Ammon's horn (tissue), 1 donor: ENCODE measurements at places on chromosomes 5 and 9.

- no peak for DNase-seq
Observed at GRCh38 chr9:23754551-23754950, 71.5 kb downstream of the ELAVL2 start.

DNA sequence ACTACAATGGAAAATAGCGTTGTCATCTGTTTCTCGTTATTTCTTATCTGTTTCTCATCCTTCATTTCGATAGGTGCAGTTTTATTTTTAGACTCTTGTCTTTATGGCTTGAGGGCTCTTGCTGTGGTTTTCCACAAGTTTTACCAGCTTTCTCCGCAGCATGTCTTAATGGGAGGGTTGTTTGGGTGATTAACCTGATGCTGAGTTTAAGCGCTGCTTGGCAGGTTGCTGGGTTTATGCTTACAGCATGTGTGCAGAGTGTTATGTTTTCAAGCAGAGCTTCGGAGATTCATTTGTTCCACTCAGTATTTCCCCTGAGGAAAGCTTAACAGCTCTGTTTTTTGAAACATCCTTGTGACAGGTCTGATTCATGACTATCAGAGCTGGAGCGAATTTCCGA is 154.0 kb downstream of the SLC12A2 start:
- DNase-seq = no peak

DNA sequence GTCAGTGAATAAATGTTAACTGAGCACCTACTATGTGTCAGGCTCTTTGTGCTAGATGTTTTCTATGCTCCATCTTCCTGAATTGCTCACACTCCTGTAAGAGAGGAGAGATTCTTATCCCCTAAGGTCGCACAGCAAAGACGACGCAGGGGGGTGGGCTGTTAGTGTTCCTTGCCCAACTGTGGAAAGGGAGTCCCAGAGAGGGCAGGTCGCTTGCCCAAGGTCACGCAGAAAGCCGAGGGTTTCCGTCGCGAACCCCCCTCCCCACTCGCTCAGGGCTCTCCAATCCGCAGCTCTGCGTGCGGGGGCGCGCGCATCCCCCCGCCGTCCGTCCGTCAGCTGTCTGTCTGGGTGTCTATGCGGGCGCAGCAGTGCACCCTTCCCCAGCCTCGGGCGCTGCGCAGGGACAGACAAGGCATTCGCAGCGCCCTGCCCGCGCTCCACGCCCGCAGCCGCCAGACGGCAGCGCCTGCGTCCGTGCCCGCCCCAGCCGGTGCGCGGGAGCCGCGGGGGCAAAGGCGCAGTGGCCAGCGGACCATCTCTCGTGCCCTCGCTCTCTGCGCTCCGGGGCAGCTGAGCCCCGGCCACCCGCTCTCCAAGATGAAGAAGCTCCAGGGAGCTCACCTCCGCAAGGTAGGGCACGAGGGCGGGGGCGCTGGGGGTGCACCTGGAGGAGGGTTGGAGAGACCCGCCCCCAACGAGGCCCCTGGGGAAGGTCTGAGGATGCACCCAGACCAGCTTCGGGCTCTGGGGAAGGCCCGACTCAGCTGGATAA is at the start of gene SLC6A7:
SLC6A7 (plus strand) TSS at position 335 of the 775 bp plus-strand sequence; CDS start at position 601, 266 bp downstream.
- no peak for DNase-seq

- DNase-seq = no peak
Observed at GRCh38 chr9:102986425-102986824, 8.7 kb upstream of the CYLC2 start.

DNA sequence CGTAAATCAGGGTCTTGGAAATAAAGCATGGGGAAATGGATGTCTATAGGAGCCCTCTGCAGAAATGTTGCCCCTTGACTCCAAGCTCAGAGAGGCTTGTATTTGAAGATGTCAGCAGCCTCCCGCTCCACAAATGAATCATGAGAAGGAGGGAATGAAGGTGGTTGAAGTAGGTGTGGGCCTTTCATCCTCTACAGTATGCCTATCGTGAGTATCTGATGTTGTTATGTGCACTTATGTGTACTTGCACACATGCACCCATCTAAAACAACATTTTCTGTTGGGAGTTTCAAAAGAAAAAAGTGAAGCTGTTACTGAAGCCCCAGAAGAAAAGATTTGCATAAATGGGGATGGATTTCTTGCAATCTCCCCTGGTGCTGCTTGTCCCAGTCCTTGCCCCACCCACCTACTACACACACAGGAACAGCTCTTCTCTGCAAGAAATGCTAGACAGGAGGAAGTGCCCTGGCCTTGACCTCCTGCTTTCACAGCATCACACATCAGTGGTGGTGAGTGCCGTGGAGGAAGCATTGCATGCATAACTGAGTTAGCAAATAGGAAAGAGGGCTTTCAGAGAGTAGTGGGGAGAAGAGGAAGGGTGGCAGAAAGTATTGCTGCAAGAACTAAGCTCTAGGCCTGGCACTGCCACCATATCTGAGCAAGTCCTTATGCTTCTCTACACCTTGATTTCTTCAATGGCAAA is 156.1 kb downstream of the SNX18 start:
- peak; percentile 81 for DNase-seq

DNA sequence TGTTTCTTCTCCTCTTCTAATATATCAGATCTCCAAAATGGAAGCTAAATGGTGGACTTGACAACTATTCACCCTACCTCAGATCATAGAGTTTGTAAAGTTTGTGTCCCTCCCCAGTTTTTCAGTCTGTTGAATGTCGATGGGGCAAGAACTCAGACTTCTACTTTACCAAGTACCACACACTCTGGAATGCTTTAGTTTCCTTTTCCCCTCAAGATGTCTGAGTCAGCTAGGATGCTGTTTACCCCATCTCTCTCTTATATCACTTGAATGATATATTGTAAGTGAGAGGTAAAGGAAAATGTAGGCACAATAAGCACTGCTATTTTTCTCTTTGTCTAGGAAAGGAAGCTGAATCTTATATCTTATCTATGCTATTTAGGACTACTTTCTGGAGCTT is 25.9 kb upstream of the TAL2 start:
- DNase-seq = no peak
